ENCODE measurements at places on chromosomes 6 and 20. TPM values are rescaled to one million over a fixed set of nuclear protein-coding genes. Genes with fewer than 3 reads are reported as not detected.

MUCL3 gene
- not detected for polyA plus RNA-seq

LY6G5C gene
- 1.9 TPM for polyA plus RNA-seq

NDUFAF4 gene
- polyA plus RNA-seq, result 130 TPM

SLC22A1 gene
- 0.23 TPM for polyA plus RNA-seq

GNAS-AS1 gene
- 0.13 TPM for polyA plus RNA-seq

DNA sequence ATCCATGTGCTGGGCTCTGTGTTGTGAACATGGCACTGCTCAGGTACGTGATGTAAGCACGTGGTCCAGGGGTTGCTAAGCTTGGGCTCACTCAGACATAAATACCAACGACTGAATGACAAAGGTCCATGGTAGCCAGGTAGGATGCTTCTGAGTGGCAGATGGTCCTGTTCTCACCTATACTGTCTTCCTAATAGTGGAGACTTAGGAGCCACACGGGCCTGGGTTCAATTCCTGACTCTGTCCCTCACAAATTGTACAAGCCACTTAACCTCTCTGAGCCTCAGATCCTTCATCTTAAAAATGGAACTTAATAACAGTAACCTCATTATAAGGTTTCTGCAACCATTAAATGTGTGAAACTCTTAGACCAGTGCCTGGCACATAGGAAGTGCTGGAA is 6.8 kb downstream of the GCM2 start:
- DNase-seq, result no peak

DNA sequence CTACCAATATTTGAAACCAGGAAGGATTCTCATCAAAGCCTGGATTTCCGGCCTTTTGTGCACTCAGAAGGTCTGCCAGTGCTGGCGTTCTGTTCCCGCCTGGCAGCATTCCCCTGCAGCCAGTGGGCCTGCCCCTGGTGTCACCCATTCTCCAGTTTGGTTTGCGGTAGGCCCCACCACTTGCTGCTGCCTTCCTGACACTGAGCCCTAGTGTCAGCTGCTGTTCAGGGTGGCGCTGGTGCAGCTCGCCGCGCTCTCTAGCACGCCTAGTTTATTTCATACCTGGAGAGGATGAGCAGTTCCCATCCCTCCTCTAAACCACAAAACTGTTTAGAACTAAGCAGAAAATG is 9.5 kb downstream of the NPEPL1 start:
- DNase-seq, result no peak

- no peak for DNase-seq
Observed at GRCh38 chr6:24004062-24004461, 122.0 kb upstream of the NRSN1 start.

DNA sequence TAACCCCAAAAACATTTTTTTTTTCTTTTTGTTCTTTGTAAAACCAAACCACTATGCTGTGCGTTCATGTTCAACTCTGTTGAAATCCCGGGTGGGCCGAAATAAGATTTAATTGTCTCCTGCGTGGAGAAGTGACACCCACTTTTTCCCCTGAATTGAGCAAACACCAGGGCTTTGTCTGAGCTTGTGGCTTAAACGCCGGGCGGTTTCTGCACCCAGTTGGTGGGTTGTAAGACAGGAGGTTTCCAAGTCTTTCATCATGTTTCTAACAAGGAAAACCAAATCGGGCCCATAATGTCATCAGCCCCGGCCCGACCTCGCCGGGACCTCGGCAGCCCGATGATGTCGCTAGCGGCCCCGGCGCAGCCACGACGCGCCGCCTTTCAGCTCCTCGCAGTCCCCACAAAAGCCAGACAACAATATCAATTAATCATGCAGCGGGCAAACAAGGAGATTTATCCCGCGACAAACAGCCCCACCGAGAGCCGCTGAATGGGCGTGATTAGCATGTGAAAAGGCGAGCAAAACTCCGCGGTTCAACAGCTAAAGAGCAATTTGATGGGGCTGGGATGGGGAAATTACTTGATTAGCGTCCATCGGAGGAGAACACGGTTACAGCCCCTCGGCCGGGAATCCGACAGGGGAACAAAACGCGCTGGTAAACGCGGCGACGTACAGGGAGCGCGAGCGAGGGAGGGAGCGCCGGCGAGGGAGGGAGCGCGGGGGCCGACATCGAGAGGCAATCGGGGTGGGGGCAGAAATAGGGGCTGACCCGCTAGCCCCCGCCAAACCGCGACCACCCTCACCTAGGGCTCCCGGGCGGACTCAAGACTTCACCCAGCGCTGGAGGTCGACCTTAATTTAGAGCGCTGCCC is 5.3 kb downstream of the LINC00237 start:
- no peak for DNase-seq

Measured in psoas muscle (tissue), 8 donors.